ENCODE measurements at places on chromosomes 13 and 19.

GRCh38 chr13:34588362-34588761 is 353.7 kb upstream of the NBEA start:
- DNase-seq = no peak

DNA sequence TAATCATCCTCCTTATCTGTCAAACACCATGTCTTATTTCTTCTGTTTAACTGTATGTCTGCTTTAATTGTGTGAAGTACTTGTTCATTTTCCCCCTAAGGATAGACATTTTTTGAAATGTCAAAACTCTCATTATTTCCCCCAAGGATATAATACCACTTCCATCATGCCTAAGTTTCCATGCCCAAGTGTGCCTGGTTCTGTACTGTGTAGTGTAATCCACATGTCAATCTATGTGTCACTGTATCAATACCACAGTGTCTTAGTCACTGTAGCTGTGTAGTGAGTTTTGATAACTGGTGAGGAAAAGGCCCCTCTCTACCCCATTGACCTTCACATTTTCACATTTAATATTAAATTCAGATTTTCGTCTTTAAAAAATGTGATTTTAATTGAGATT is 1265.5 kb downstream of the PCDH9 start:
- DNase-seq = no peak

- no peak for DNase-seq
These were observed 56.1 kb downstream of the KCNRG start for GRCh38 chr13:50071379-50071778.

GRCh38 chr19:43895727-43896308 is 39.3 kb downstream of the ZNF45 start:
- DNase-seq = no peak

DNA sequence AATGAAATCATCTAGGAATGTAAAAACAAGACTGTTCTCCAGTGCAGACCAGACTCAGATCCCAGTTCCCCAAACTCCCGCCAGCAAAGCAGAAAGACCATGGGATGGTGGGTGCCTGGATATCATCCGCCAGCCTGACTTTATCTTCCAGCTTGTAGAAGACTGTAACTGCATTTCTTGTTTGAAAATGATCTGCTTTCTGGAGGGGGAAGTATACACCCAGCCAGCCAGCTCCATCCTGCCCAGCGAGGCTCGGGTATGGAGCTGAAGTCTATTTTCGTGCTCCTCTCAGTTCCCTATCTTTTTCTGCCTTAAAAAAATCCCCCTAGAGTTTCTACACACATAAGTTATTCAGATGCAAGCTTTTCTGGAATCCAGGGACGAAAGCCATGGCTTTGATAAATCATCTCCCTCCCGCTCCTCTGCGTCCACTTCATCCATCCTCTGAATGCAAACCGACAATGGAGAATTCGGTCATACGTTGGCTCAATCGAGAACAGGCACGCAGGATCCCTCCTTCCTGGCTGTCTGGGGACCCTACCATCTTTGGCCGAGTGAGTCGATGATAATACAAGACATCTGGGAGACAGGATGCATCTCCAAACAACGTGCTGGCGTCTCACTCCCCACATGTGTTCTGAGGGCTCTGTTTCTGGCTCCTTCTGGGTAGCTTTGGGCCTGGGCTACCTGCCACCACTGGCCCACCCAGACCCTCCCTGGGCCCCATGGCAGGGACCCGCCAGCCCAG is 31.2 kb downstream of the CEBPG start:
- DNase-seq = no peak

DNA sequence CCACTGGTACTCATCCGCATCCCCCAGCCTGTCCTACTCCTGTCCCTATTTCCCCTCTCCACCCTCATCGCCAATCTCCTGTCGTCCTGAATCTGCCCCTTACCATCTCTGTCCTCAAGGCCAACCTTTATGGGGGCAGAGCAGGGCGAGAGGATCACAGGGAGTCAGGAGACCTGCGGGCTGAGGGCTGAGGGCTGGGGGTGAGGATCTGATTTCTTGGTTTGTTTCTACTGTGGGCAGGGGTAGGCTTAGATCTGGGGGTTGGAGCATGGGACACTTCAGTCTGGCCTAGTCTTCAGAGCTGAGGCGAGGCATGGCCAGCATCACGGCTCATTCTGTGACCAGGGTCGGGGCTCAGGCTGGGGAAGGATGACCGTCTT is 16.5 kb upstream of the ERCC1 start:
- no peak for DNase-seq

GRCh38 chr19:9705836-9706235 is 30.9 kb upstream of the ZNF562 start:
- no peak for DNase-seq

- no peak for DNase-seq
These were observed 5.2 kb downstream of the ZIC2 start for GRCh38 chr13:99986741-99987140.

DNA sequence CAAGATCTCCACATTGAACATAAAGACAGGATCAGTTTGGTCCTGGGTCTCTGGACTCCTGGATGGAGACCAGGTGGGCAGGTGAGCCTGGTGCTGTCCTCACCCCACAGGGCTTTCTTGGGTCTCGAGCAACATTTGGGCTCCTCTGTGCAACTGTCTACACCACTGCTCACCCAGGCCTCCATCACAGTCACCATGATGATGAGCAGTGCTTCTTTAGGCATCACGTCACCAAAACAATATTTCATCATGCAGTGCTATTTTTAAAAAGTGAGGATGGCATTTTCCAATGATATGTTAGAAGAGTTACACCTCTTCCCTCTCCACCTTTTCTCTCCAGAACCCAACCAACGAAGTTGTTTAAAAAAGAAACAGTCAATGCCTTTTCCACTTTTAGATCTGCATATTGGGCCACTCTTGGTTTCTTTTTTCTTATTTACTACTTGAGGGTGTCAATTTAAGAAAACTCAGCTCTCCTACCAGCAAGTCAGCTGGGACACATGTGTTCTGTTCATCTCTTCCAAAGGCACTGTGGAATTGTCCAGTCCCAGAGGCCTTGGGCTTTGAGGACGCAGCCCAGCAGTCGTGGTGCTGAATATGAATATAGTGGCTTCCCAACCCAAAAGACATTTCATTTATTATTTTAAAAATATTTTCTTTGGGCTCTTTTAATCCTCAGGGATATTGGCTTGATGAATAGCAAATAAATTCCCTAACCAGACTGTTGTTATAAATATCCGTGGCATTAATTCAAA is 405.7 kb downstream of the KCNRG start:
- no peak for DNase-seq

DNA sequence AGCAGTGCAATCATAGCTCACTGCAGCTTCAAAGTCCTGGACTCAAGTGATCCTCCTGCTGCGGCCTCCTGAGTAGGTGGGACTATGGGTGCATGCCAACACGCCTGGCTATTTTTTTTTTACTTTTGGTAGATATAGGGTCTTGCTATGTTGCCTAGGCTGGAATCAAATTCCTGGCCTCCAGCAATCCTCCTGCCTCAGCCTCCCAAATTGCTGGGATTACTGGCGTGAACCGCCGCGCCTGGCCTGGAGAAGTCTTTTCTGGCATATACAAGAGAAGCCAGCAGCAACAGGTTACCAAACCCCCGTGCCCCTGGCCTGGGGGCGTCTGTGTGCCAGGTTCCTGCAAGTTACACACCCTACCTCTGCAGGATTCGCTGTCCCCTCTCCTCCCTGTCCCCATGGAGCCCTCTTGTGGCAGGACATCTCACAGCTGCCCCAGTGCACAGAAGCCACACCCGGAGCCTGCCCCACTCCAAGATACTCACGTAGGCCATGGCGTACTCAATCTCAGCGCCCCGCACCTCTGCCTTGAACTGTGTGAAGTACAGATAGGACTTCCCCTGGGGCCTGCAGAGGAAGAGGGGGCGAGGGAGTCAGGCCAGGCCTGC is 9.9 kb downstream of the MYDGF start:
- no peak for DNase-seq

GRCh38 chr19:20359933-20360720 is 193.1 kb downstream of the ZNF486 start:
- DNase-seq = no peak

DNA sequence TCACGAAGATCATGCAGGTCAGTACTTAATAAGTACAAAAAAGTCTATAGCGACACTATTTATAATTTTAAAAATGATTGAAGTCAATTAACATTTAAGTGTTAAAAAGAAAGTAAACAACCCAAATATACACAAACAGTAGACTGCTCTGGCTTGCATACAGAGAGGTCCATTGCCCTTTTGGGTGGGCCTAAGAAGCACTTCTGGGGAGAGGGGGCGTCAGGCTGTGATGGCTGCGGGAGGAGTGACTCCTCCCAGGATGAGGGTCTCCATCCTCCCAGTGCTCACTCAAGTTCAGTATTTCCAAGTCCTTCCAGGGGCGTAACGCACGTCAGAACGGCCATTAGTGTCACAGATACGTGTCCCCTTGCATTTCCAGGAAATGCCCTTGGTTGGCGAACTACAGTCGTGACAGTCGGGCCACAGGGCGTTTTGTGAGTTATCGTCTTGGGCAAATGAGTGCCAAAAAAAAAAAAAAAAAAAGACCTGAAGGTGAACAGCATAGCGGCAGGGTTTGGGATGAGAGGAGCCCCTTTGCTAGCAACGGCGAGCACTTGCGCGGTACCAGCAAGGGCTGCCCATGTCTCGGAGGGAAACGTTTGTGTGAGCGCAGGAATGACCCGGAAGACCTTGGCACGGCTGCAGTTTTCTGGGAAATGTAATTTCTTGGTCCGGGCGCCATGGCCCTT is at the start of gene SCGB2B2:
TSS of gene SCGB2B2 (minus strand) at position 463 of the 689 bp plus-strand sequence. CDS start 82,596 bp downstream, outside the sequence.
- peak; percentile 93 for DNase-seq

DNA sequence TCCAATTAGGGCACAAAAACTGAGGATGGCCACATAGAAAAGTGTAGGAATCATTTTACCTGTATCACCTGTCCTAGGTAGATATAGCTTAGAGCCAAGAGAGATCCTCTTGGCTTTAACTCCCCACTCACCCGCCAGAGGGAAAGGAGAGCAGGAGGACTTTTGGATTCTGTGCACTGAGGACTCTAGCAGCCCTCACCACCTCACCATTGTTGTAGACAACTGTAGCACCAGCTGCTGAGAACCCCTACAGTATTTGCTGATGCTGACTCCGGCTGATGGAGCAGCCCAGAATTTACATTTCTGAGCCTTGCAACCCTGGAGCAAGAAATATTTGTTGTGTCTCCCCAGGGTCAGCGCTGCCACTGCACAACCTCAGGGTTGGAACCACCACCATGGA is 2044.4 kb downstream of the OLFM4 start:
- no peak for DNase-seq

- no peak for DNase-seq
These were observed 9.3 kb upstream of the PEAK3 start for GRCh38 chr19:2291185-2291751.

DNA sequence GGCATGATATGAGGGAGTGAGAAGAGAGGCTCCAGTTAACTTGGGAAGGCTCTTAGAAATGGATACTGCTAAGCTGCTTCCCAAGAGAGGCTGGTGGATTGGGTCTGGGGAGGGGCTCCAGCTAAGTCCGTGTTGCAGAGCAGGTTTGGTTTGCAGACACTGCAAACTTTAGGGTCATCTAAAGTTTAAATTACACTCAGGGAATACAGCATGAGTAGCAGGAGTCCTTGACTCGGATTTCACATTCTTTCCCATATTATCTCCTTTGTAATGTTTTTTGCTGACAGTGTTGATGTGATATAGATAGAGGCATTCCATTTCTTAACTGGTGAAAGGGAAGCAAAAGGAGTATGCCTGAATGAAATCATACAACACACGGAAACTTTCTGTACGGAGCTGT is 31.9 kb downstream of the SGCG start:
- no peak for DNase-seq

DNA sequence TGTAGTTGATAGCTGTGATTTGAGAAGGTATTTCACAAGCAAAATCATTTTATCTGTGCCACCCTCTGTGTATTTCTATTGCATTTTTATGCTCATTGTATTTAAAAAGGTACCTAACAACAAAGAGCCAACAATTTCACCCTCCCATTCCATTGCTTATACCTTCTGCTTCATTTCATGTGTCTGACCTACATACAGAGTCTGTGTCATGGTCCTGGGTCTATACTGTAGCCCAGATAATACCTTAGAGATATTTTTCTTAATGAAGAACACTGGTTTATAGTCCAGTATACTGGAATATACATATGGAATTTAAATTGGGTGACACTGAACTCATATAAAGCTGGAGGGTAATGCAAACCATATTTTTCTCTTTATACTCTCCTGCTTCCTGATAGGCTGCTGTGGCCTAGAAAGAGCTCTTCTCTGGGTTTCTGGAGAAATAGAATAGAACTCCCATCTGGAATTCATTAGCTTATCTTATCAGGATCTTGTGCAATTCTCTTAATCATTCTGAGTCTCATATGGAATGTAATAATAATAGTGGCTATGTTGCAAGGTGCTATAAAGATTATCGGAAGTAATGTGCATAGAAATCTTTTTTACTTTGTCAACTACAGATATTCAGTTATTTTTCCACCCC is 31.8 kb upstream of the SPART start:
- DNase-seq = no peak

DNA sequence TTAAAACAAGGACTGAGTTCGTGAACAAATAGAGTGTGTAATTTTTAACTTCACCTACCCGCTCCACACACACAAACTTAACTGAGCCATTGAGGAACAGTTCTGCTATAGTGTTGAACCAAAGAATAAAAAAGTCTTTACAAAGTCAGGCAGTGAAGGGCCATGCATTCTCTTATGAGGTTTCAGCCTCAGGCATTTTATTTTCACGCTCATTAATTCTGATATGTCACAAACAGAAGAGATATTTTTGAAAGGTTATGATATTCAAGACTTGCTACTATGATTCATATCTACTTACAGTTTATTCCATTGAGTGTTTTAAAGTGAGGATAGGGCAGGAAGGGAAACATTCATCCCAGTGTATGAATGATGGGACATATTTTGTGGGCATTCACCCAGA is 282.2 kb downstream of the SLITRK5 start:
- DNase-seq = no peak

DNA sequence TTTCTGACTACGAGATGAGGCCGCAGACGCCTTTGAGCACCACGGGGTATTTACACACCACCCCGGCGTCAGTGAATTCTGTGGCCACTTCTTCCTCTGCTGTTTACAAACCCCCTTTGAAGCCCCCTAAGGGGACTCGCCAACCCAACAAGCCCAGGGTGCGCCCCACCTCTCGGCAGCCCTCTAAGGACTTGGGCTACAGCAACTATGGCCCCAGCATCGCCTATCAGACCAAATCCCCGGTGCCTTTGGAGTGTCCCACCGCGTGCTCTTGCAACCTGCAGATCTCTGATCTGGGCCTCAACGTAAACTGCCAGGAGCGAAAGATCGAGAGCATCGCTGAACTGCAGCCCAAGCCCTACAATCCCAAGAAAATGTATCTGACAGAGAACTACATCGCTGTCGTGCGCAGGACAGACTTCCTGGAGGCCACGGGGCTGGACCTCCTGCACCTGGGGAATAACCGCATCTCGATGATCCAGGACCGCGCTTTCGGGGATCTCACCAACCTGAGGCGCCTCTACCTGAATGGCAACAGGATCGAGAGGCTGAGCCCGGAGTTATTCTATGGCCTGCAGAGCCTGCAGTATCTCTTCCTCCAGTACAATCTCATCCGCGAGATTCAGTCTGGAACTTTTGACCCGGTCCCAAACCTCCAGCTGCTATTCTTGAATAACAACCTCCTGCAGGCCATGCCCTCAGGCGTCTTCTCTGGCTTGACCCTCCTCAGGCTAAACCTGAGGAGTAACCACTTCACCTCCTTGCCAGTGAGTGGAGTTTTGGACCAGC is 5.3 kb downstream of the SLITRK5 start:
- no peak for DNase-seq

All from NCI-H1105 treated with DMSO at 0.1 percent for 48 hours (cell line).